SIG-M5 (cell line): ENCODE measurements at places on chromosomes 3 and 15.

GRCh38 chr3:159130108-159130507 is 328.3 kb downstream of the MFSD1 start:
- no peak for DNase-seq

DNA sequence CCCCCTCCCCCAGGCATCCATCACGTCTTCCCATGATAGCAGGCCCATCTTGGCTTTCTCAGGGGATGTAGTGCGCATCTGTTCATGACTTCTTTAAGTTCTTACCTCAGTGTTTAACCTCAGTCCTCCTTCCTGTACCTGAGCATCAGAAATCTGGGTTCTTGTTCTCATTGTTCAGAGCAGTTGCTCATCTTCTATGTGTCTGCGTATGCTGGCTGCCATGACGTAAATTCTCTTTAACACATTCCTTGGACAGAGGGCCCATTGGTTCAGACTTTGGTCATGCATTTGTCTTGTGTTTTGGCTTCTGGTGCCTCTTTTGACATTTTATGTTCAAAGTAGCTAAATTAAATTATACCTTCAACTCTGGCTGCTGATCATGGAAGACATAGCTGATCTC is 227.3 kb downstream of the CACNA2D3 start:
- DNase-seq = no peak

GRCh38 chr3:131914090-131914691 is 120.6 kb downstream of the CPNE4 start:
- no peak for DNase-seq

- no peak for DNase-seq
These were observed 6.9 kb upstream of the TNFSF10 start for GRCh38 chr3:172530101-172530561.

GRCh38 chr3:183134844-183135243 is 27.7 kb downstream of the LAMP3 start:
- DNase-seq = no peak

DNA sequence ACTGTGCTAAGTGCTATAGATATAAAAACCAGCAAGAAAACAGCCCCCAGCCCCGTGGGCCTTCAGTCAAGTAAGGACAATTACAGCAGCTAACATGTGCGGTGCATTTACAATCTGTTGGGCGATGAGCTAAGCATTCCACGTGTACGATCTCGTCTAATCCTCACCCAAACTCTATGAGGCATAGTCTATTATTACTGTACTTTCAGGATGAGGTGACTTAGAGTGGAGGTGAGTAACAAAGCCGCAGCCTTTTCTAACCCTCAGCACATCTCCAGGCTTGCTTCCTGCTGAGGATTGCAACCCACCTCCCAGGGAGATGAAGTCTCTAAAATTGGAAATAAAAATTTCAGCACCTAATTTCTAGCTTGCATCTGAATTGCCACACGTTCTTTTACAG is 53.2 kb upstream of the MCF2L2 start:
- DNase-seq = no peak
